ENCODE measurements at places on chromosomes 5 and 9. TPM values are rescaled to one million over a fixed set of nuclear protein-coding genes. Genes with fewer than 3 reads are reported as not detected.

DNA sequence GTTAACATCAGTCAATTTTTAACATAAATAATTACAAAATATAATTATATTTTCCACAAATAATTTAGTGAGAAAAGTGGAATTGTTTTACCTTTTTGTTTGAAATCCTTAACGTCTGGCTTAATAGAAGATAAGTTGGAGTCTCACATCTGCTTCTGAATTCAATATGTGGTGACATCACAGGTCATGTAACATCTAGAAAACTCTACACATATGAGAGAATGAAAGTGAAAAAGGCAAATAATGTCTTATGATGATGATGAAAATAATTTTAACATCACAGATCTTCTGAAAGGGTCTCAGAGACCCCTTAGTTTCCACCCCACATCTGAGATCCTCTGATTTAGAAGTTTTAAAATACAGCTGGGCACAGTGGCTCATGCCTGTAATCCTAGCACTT lies 81.5 kb downstream of the PRKACG start:
- H3K4me3 ChIP-seq: no peak overlapping the region
- DNase-seq: no peak
- H3K36me3 ChIP-seq: peaks cover 4% of the 10 kb centered on the region
- H3K4me1 ChIP-seq: peaks cover 23% of the 10 kb centered on the region

DNA sequence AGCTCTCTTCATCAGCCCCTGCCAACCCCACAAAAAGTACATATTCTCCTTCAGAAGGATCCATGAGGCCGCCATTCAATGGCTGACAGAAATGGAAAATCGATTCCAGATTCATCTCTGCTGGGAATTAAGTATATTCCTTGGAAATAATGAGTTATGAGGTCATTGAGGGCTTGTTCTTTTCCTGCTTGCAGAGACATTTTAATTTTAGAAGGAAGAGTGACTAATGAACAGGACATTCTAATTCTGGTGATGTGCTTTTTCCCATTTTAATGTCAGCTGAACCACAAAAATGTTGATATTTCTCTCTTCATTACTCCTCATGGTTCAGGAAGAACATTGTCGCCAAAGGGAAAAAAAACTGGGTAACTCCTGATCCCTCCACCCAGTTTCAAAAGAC lies 314.0 kb downstream of the PIK3R1 start:
- H3K4me1 ChIP-seq: no peaks in the 10 kb centered on the region
- H3K27me3 ChIP-seq: peaks cover 8% of the 10 kb centered on the region
- no peak overlapping the region for H3K27ac ChIP-seq
- H3K4me3 ChIP-seq: no peak overlapping the region
- DNase-seq: no peak

GRCh38 chr5:34743878-34744277 lies 87.8 kb downstream of the RAI14 start:
- no peak for DNase-seq
- H3K4me1 ChIP-seq: no peaks in the 10 kb centered on the region
- no peak overlapping the region for H3K27ac ChIP-seq
- H3K27me3 ChIP-seq: peaks cover 5% of the 10 kb centered on the region
- H3K4me3 ChIP-seq: no peak overlapping the region
- no peaks in the 10 kb centered on the region for H3K36me3 ChIP-seq

GRCh38 chr9:106075236-106075959 lies 381.1 kb downstream of the TMEM38B start:
- no peaks in the 10 kb centered on the region for H3K36me3 ChIP-seq
- no peaks in the 10 kb centered on the region for H3K4me1 ChIP-seq
- H3K27me3 ChIP-seq: no peaks in the 10 kb centered on the region
- no peak overlapping the region for H3K27ac ChIP-seq
- no peak overlapping the region for H3K4me3 ChIP-seq
- no peak for DNase-seq

DNA sequence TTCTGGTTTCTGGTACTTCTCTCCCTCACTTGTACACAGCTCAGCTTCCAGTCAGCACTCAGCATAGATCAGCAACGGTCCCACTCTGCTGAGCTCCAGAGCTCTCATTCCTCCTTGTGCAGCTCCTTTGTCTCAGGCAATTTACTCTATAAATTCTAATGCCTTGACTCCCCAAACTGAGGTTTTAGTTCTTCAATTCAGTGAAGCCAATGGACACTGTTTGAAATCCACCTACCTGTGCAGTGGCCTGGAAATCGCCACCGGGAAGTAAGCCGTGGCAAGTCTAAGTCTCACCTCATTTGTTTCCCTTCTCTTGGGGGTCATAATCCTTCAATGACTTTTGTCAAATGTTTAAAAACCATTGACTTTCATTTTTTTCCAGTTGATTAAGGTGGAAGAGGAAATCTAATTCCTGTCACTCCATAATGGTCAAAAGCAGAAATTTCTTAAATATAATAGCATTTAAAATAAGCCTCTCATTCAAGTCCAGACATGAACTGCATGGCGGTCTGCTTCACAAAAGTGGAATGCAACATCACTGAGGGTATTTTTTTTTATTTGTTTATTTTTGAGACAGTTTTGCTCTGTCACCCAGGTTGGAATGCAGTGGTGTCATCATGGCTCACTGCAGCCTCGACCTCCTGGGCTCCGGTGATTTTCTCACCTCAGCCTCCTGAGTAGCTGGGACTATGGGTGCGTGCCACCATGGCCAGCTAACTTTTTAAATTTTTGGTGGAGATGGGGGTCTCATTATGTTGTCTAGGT lies 79.6 kb downstream of the C7 start:
- H3K4me3 ChIP-seq: no peak overlapping the region
- no peaks in the 10 kb centered on the region for H3K36me3 ChIP-seq
- no peak for DNase-seq

GRCh38 chr9:107148216-107148615 lies 134.9 kb upstream of the RAD23B start:
- no peaks in the 10 kb centered on the region for H3K36me3 ChIP-seq
- H3K4me3 ChIP-seq: no peak overlapping the region
- H3K4me1 ChIP-seq: no peaks in the 10 kb centered on the region
- no peak for DNase-seq
- H3K27ac ChIP-seq: no peak overlapping the region

DNA sequence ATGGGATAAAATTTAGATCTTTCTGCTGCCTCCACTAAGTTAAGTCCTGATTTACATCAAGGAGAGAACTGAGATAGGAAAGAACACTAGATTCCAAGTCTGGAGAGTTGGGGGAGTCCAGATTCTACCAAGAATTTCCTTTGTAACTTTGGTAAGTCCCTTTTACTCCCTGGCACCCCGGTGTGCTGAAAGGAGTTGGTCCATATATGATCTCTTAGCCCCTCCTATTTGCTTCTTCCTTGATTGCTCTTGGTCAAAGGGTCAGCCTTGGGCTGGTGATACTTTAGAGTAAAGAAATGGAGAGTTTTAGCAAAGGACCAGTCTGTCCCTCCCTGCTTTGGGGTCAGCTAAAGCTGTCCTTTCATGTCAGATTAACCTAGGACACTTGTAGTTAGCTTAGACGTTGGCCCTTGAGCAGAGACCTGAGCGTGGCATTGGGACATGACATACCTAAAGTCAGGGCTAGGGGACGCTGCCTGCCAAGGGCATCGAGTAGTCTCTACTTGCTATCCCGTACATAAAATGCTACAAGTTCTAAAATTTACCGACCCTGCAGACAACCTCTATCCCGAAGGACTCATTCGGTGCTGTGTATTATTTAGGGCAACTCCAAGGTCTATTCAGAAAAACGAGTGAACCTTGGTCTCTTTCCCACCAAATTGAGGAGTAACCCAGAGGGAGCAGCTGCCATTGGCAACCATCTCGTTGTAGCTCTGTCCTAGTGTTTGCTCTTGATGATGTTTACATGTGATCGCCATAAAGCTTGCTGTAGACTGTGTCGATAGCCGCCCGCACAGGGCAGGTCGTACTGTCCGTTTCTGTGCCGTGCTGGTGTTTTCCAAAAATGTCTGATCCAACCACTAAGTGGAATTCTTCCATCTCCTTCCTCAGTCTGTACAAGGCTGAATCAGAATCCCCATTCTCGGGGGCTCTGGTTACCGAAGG lies 94.4 kb downstream of the PDE6A start:
- DNase-seq: no peak
- H3K36me3 ChIP-seq: peaks cover 13% of the 10 kb centered on the region
- no peak overlapping the region for H3K27ac ChIP-seq
- no peaks in the 10 kb centered on the region for H3K27me3 ChIP-seq
- H3K4me3 ChIP-seq: no peak overlapping the region

GRCh38 chr9:72509053-72509452 lies 12.4 kb upstream of the TMC1 start:
- no peaks in the 10 kb centered on the region for H3K27me3 ChIP-seq
- no peak overlapping the region for H3K27ac ChIP-seq
- peaks cover 13% of the 10 kb centered on the region for H3K4me1 ChIP-seq
- peaks cover 4% of the 10 kb centered on the region for H3K36me3 ChIP-seq

- H3K27ac ChIP-seq: no peak overlapping the region
- DNase-seq: no peak
- H3K36me3 ChIP-seq: no peaks in the 10 kb centered on the region
- H3K4me1 ChIP-seq: no peaks in the 10 kb centered on the region
- H3K27me3 ChIP-seq: peaks cover 11% of the 10 kb centered on the region
- H3K4me3 ChIP-seq: no peak overlapping the region
Measured at GRCh38 chr9:130459941-130460669, 15.3 kb downstream of the ASS1 start.

GRCh38 chr5:119031011-119031886 lies 39.6 kb upstream of the DMXL1 start:
- H3K27me3 ChIP-seq: no peaks in the 10 kb centered on the region
- H3K4me1 ChIP-seq: peaks cover 18% of the 10 kb centered on the region
- DNase-seq: no peak
- peak overlapping the region; percentile 71 for H3K27ac ChIP-seq

- H3K36me3 ChIP-seq: peaks cover 2% of the 10 kb centered on the region
- H3K4me3 ChIP-seq: no peak overlapping the region
- H3K4me1 ChIP-seq: peaks cover 26% of the 10 kb centered on the region
- no peak for DNase-seq
- no peaks in the 10 kb centered on the region for H3K27me3 ChIP-seq
- H3K27ac ChIP-seq: peak overlapping the region; percentile 52
Measured at GRCh38 chr5:76341651-76342334, 61.3 kb upstream of the IQGAP2 start.

DNA sequence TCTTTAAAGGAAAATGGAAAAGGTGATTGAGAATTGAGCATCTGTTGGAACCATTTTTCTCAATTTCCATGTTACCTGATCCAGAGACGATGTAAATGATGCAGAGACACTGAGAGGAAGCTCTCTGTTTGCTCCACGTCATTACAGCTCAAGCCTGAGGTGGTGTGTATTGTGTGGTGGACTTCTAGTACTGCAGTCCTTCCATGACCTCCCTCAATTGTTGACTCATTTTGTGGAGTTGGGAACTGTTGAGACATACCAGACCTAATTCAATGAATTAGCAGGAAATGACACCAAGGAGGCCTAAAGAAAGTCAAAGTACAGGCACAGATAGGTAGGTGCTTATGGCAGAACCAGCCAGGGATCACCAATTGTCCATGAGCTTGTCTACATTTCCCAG lies 15.6 kb upstream of the LVRN start:
- peaks cover 4% of the 10 kb centered on the region for H3K27me3 ChIP-seq
- no peaks in the 10 kb centered on the region for H3K36me3 ChIP-seq
- H3K4me3 ChIP-seq: no peak overlapping the region
- DNase-seq: no peak

DNA sequence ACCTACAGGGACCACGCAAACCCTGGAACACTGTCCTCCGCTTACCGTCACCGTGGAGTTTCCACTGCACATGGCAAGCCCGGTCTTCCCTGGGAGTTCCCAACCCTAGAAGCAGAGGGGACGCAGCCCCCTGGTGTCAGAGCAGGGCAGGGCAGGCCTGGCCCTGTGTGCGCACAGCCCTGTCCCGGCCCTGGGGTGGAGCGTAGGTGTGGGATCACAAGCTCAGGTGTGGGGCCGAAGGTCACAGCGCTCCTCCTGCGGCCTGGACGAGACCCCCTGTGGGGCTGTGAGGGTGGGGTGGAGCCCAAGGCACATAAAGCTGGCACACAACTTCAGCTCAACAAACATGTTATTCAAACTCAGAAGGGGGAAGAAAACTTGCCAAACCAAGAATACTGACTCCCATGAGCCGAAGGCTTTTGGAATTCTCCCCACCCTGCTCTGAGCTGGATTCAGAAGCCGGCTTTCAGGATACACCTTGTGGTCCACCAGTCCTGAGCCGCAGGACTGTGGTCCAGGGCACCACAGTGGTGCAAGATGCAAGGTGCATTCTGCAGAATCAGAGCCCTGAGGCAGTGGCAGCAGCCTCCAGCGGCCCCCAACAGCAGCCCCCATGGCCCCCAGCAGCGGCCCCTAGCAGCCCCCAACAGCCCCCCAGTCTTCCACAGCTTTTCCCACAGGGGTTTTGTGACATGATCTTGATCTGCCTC lies 11.8 kb upstream of the EXOC3 start:
- no peak overlapping the region for H3K27ac ChIP-seq
- no peaks in the 10 kb centered on the region for H3K4me1 ChIP-seq
- peak; percentile 60 for DNase-seq
- H3K4me3 ChIP-seq: no peak overlapping the region
- no peaks in the 10 kb centered on the region for H3K27me3 ChIP-seq

GRCh38 chr9:16559418-16560188 lies 310.9 kb downstream of the BNC2 start:
- H3K27me3 ChIP-seq: no peaks in the 10 kb centered on the region
- no peak for DNase-seq
- H3K4me1 ChIP-seq: no peaks in the 10 kb centered on the region

GRCh38 chr9:99870126-99870525 lies 36.3 kb upstream of the STX17 start:
- no peak overlapping the region for H3K27ac ChIP-seq
- no peak overlapping the region for H3K4me3 ChIP-seq
- H3K27me3 ChIP-seq: peaks cover 5% of the 10 kb centered on the region
- no peak for DNase-seq
- peaks cover 36% of the 10 kb centered on the region for H3K4me1 ChIP-seq
- peaks cover 2% of the 10 kb centered on the region for H3K36me3 ChIP-seq

DNA sequence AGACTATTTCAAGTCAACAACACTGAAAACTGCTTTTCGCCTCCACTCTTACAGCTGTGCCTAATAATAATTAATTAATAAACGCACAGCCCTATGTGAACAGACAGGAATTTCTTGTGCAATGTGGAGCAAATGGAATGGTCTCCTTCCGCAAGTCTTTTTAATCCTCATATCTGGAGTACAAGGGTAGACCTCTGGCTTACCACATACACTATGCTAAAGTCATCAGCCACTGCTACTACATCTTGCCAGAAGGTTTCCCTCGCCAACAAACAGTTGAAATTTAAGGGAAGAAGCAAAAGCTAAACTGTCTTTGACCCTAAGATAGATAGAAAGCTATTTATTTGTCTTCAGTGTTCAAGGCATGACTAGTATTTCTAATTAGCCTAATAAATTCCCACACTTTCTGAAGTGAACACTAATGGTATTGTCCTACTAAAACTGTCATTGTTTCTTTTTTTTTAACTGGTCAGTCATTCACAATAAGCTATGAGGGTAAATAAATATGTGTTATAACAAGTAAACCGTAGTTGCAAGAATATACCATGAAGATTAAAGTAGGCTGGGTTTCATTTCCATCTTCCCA lies 63.9 kb downstream of the GOLPH3 start:
- H3K4me3 ChIP-seq: no peak overlapping the region
- no peak for DNase-seq
- H3K36me3 ChIP-seq: peaks cover 37% of the 10 kb centered on the region
- H3K27ac ChIP-seq: no peak overlapping the region
- peaks cover 2% of the 10 kb centered on the region for H3K4me1 ChIP-seq

FOXD4 gene
- 0.49 TPM for total RNA-seq

RAI14 gene
- 0.61 TPM for total RNA-seq

AIF1L gene
- 0.12 TPM for total RNA-seq

TMEM252 gene
- total RNA-seq: not detected

SLC1A1 gene
- 0.14 TPM for total RNA-seq

FOXD4L3 gene
- total RNA-seq: not detected

IL9 gene
- total RNA-seq: not detected

Measured in activated CD8-positive, alpha-beta memory T cell treated with anti-CD3 and anti-CD28 coated beads, Interleukin-2, amount 10 ng/mL, durations not matched to agents 7 days and 5 days (primary cell).